ENCODE measurements at places on chromosomes 2 and 18. TPM values are rescaled to one million over a fixed set of nuclear protein-coding genes. Genes with fewer than 3 reads are reported as not detected.

IL36G gene
- not detected for total RNA-seq

RAX gene
- total RNA-seq = not detected

MATN3 gene
- 0.32 TPM for total RNA-seq

AKAIN1 gene
- not detected for total RNA-seq

Data from left ventricle myocardium superior (tissue), 1 donor.